ENCODE measurements at places on chromosomes 12 and 14. TPM values are rescaled to one million over a fixed set of nuclear protein-coding genes. Genes with fewer than 3 reads are reported as not detected.

TPPP2 gene
- not detected for total RNA-seq

OTUB2 gene
- 2.5 TPM for total RNA-seq

NKX2-8 gene
- not detected for total RNA-seq

G2E3 gene
- 43.9 TPM for total RNA-seq

CD163 gene
- total RNA-seq, result not detected

CIDEB gene
- 4.2 TPM for total RNA-seq

RD3L gene
- total RNA-seq, result not detected

STYK1 gene
- total RNA-seq, result not detected

SLC2A14 gene
- not detected for total RNA-seq

OR4K17 gene
- total RNA-seq, result not detected

GLRX5 gene
- total RNA-seq, result 47.2 TPM

P2RX2 gene
- total RNA-seq, result not detected

TMED10 gene
- total RNA-seq, result 143 TPM

ENDOU gene
- total RNA-seq, result not detected

NELL2 gene
- 4.6 TPM for total RNA-seq

KRT3 gene
- not detected for total RNA-seq

All from fibroblast of the aortic adventitia (primary cell).